NCI-H1105 treated with DMSO at 0.1 percent for 48 hours (cell line): ENCODE measurements at places on chromosomes 7 and 10.

DNA sequence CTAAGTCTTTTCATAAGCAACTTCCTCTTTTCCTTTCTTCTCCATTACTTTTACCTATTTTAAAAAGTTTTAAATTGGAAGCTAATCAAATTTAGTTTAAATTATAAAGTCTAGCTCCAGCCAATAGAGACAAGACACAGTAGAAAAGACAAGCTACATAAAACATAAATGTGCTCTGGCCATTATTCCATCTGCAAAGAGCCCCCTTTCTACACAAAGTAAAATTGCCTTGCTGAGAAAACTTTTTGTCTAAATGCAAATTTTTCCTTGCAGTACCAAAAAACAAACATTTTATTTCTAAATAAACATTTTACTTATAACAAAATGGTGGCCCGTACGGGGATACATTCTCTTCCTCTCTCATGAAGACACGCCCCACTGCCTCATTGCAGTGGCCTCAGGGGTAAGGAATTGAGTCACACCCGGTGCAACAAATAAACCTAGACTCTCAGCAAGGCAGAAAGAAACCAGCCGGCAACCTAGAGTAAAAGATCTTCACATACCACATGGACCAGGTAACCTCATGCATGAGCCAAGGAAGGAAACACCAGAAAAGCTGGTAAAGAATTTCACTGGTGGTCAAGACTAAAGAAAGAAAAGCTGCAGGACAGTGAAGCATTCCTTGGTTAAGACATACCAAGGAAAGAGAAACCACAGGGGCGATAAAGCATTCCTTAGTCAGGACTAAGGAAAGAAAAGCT lies 71.6 kb upstream of the ZNF746 start:
- no peak for DNase-seq

DNA sequence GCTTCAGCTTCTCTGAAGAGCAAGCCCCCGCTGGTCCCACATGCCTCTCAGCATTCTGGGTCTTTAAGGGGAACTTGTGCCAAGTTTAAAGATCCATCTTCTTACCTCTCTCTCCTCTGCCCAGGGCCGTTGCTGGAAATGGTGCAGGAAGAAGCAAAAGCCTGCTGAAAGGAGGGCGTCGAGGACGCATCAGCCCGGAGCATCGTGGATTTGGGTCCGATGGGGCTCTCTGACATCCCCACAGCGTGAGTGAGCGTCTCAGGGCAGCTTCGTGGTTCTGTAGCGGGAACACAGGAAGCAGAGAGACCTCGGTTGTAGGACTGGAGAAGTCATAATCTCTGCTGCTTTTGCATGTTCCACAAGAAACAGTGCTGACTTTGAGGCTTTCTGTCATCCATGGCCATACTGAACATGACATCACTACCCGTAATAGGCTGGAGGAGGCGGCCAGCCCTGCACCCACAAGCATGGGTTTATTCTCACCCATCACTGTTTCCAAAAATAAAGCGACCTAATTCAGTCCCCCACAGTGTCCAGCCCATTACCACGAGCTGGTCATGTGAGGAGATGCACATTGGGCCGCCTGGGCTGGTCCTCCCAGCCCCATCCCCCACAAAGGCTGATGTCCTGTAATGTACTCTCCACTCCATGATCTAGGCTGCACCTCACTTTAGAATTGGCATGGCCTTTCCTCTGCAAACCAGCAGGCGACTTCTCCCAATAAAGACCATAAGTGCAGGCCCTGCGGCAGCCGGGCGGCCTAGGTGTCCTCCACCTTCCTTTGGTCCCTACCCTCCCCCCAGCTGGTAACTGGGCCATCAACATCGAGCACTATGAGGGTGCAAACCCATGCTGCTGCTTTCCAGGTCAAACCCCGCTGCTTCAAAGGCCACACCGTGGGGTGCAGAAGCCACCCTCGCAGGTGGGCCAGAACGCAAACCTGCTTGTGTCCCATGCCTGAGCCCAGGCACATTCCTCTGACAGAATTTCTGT lies 276.9 kb downstream of the TNS3 start:
- DNase-seq, result no peak

- no peak for DNase-seq
Observed at GRCh38 chr10:104920476-104920875, 279.4 kb downstream of the SORCS3 start.

DNA sequence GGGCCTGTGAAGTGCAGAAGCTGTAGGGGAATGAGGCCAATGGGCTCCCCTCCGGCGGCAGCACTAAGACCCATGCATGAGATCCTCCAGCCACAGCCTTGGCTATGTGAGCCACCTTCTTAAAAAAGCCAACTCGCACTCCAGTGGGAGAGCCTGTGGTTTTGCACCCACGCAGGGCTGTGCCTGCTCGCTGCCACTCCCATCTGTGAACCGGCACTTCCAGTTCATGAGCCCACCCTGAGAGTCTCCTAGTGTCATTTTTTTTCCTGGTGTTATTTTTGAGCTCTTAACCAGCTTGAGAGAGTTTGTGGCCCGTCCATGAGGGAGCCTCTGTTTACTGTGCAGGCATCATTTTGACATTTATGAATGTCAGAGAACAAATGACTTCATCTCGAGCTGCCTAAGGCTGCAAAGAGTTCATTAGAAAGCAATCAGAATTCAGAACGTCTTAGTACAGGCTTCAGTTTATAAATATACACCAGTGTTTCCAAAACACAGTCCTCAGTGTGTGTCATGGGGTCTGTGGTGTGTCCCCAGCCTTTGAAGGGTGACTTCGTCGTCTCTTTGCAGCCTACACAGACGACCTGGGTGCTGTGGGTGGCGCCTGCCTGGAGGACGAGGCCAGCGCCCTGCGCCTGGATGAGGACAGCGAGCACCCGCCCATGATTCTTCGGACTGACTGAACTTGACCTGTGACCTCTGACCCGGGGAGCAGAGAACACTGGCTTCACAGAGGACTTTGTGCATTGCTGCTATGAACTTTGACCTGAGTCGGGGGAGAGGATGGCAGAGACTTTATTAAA lies 40.4 kb downstream of the WIPI2 start:
- no peak for DNase-seq

DNA sequence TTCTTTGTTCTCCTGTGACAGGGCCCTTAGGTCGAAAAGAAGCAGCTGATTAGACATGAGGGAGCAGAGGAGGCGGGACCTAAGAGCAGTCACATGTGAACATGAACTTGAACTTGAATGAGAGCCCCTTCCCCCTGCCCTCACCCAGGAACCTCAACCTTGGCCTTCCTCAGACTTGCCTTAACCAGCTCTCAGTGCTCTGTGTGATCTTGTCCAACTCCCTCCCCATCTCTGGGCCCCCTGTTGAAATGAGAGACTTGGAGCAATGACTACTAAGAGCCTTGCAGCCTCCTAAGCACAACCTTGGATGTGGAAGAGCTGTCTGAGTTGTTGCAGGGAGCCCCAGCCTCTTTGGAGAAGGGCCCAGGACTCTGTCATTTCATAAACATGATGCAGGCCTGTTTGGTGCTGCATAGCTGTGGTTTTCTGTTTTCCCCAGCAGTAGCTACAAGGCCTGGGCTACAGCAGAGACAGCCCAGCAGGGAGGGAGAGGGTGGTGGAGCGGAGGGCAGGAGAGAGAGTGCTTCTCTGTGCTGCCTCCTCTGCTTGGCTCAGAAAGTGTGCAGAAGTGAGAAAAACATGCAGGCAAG lies 123.9 kb upstream of the ZMIZ1 start:
- DNase-seq, result no peak

- no peak for DNase-seq
Observed at GRCh38 chr7:35768346-35768745, 32.5 kb upstream of the SEPTIN7 start.

DNA sequence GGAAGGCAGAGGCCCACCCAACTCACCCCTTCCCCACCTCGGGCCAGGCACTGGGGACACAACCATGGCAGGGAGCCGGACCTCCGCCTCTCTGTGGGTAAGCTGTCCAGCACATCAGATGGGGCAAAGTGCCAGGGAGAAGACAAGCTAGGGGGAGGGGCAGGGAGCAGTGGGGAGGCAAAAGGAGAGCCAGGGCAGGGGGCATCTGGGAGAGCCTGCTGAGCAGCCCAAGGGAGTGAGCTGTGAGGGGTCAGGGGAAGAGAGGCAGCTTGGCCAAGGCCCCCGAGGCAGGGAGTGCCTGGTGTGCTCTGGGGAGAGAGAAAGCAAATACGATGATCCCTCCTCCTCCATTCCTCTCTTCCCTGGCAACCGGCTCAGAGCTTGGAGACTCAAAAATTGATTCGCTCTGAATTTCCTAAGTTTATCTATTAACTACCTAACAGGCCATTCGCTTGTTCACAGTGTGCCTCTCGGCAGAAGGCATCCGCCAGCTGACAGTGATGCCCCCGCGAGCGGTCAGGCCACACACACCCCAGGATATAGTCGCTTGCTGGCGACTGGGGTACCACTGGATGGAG lies 4.5 kb downstream of the CAMK2B start:
- no peak for DNase-seq

- DNase-seq, result no peak
Observed at GRCh38 chr7:150409300-150410030, 30.3 kb downstream of the ZNF775 start.

DNA sequence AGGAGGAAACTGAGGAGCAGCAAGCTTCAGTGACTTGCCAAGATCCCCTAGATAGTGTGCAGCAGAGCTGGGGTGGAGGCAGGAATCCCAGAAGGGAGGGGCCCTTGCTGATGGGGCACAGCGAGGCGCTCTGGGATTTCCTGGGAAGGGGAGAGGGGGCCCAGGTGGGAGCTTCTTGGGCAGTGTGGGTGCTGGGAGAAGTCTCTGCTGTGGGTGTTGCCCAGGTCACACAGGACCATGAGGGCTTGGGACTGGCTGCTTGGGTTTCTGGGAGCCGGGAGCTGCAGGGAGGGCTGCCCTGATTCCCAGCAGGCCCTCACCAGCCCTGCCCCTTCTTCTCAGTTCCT lies 55.2 kb downstream of the TSPAN15 start:
- DNase-seq, result no peak

- DNase-seq, result no peak
Observed at GRCh38 chr7:85102813-85103350, 84.0 kb downstream of the SEMA3D start.

GRCh38 chr7:37193087-37193774 lies 255.4 kb downstream of the ELMO1 start:
- DNase-seq, result no peak

DNA sequence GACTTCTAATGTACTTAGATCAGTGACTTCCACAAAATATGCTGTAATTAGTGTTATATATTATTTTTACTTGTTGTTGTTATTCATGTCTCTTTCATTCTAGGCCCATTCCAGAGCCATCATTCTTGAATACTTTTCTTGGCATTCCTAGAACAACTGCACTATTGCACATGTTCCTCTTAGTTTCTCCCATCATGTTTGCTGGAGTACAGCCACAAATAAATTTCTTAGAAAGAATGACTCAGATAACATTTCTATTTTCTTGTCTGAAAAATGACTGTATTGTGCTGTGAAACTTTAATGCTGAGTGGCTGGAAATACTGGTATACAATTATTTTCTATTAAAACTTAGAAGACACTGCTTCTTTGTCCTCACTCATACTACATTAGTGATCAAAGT lies 651.0 kb upstream of the STEAP1 start:
- no peak for DNase-seq

DNA sequence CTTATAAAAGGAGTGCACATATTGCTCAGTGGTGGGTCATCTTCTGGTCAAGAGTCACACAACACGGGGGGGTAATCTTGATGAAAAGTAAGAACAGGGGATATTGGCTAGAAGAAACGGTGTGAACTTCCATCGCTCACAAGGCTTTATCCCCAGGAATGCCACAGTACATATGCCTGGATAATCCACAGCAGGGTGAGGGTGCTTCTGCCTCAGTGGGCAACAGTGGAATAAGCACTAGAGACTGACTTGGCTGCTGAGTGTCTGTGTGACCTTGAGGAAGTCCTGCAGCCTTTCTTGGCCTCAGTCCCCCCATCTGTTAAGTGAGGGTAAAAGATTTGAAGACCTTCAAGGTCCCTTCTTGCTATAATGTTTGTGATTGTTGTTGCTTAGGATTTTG lies 44.9 kb upstream of the SHH start:
- DNase-seq, result no peak

- no peak for DNase-seq
Observed at GRCh38 chr7:135285547-135286233, 52.1 kb downstream of the STRA8 start.

GRCh38 chr7:129719980-129720732 lies 108.6 kb downstream of the NRF1 start:
- no peak for DNase-seq

- DNase-seq, result no peak
Observed at GRCh38 chr7:92682903-92683539, 92.8 kb upstream of the FAM133B start.

DNA sequence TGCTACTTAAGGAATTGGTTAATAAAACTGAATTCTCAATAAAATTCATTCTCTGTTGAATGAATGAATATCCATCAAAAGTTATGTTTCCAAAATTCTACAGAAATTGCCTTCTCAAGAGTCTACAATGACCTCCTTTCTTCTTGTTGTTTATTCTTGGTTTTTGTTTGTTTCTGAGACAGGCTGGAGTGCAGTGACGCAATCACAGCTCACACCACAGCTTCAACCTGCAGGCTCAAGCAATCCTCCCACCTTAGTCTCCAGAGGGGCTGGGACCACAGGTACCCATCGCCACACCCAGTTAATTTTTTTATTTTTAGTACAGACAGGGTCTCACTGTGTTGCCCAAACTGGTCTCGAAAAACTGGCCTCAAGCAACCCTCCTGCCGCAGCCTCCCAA lies 97.6 kb downstream of the LMBR1 start:
- no peak for DNase-seq

DNA sequence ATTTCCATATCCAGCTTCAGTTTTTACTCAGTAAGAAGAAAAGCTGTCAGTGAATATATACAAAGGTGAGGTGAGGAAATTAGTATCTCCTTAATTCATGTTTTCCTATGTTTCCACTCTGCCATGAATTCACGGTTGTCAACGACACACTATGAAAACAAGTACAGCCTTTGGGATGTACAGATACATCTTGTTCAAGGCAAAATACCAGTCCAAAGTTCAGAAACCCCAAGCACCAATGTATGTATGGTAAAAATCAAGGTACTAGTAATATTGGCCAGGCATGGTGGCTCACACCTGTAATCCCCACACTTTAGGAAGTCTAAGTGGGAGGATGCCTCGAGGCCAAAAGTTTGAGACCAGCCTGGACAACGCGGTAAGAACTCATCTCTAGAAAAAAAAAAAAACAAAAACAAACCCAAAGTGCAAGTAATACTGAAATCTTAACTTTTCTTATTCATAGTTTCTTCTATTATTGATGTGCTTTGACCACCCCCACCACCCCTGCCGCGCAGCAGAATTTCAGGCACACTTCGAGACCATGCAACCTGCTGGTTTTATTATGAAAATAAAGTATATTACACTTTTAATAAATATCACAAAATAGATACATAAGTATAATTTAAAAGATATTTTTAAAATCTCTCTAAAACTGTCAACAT lies 3.5 kb downstream of the ESYT2 start:
- DNase-seq, result no peak

- DNase-seq, result no peak
Observed at GRCh38 chr10:23364378-23364777, 19.8 kb upstream of the C10orf67 start.

- no peak for DNase-seq
Observed at GRCh38 chr7:30521532-30521931, 16.9 kb upstream of the GGCT start.
